ENCODE measurements at places on chromosomes 1 and 21.

DNA sequence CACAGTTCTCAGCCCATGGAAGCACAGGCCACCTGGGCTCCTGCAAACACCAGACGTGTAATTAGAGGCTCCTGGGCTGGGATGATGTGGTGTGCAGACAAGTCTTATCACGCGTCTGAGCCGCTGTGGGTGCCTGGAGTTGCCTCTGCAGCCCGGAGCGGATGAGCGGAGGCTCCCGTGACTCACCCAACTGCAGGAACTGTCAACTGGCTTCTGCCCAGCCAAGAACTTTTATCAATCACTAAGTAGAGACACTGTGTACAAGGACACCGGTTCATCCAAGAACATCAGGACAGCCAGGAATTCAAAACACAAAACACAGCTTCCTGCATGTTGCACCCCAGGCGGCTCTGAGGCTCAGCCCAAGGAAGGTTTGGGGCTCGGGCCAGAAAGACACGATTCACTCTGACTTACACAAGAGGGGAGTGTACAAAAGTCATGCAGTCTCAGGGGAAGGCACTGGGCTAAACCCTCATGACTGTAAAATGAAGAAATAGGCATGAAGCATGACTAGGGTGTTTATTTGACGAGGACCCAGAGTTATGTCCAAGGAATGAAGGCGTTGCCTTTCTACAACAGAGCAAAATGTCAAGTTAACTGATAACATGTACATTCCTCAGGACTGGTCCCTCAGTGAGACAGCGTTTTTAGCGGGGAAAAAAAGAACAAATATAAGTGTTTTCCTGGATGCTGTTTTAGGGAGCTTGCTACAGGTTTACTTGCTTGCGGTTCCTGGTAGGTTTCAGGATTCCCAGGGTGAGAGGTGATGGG is 21.1 kb downstream of the ERRFI1 start:
- peak overlapping the region; percentile 7 for H3K4me3 ChIP-seq
- peak; percentile 93 for DNase-seq
- peaks cover 22% of the 10 kb centered on the region for H3K4me1 ChIP-seq
- H3K27me3 ChIP-seq, result no peaks in the 10 kb centered on the region

- no peaks in the 10 kb centered on the region for H3K36me3 ChIP-seq
- peaks cover 23% of the 10 kb centered on the region for H3K4me1 ChIP-seq
- no peak for DNase-seq
These were observed 65.1 kb downstream of the COL18A1 start for GRCh38 chr21:45470087-45470515.

DNA sequence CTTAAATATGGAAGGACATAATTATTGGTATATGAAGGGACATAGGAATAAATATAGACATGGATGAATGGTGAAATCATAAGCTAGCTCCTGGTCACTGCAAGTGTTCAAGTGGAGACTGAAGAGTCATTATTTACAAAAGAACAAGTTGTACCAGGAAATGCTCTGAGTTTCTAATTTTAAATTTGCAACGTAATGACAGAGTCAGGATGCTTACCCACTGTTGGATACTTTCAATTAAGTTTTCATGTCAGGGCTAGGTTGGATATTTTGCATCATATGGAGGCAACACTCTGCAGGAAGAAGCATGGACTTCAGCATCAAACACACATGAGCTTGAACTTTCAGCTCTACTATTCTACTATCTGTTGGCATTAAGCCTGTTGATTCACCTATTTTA is 499.6 kb upstream of the C1orf87 start:
- peaks cover 1% of the 10 kb centered on the region for H3K4me1 ChIP-seq
- no peak overlapping the region for H3K4me3 ChIP-seq
- H3K27me3 ChIP-seq, result no peaks in the 10 kb centered on the region

- H3K36me3 ChIP-seq, result no peaks in the 10 kb centered on the region
- no peak for DNase-seq
- no peak overlapping the region for H3K4me3 ChIP-seq
- no peaks in the 10 kb centered on the region for H3K27me3 ChIP-seq
- no peaks in the 10 kb centered on the region for H3K4me1 ChIP-seq
These were observed 634.1 kb downstream of the KIF26B start for GRCh38 chr1:245788886-245789285.

GRCh38 chr1:212440419-212440818 is 7.7 kb downstream of the NENF start:
- H3K36me3 ChIP-seq, result no peaks in the 10 kb centered on the region
- no peaks in the 10 kb centered on the region for H3K27me3 ChIP-seq
- DNase-seq, result no peak
- no peak overlapping the region for H3K4me3 ChIP-seq
- no peak overlapping the region for H3K27ac ChIP-seq

GRCh38 chr1:197305925-197306324 is 37.9 kb downstream of the CRB1 start:
- no peak for DNase-seq
- H3K4me3 ChIP-seq, result no peak overlapping the region
- H3K36me3 ChIP-seq, result no peaks in the 10 kb centered on the region
- H3K27me3 ChIP-seq, result no peaks in the 10 kb centered on the region
